ENCODE measurements at places on chromosomes 6 and 20. TPM values are rescaled to one million over a fixed set of nuclear protein-coding genes. Genes with fewer than 3 reads are reported as not detected.

DNA sequence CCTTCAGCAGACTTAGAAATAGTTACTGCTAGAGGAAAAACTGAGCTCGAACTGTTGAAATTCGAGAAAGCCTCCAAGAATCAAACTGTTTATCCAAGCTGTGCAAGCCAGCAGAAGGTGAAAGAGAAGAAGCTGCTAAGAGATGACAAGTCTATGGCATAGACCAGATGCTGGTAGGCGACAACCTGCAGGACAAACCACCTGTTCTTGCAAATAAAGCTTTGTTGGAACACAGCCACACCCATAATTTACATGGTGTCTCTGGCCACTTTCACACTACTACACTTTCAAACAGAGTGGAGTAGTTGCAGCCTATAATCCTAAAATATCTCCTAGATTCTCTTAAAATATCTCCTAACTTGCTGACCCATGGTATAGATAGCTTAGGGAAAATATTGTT, 33.3 kb downstream of the TNFRSF21 start:
- DNase-seq: no peak

DNA sequence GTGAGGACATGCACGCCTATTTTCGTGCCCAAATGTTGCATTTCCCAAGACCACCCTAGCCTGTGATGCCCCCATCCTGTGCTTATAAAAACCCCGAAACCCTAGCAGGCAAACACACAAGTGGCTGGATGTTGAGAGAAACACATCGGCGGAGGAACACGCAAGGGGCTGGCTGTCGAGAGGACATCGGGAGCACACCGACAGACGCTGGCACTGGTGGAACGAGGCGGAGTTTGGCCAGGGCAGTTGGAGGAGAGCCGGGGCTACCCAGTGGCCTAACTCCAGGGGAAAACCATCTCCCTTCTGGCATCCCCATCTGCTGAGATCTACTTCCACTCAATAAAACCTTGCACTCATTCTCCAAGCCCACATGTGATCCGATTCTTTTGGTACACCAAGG, 225.9 kb upstream of the GRIK2 start:
- DNase-seq: no peak

DNA sequence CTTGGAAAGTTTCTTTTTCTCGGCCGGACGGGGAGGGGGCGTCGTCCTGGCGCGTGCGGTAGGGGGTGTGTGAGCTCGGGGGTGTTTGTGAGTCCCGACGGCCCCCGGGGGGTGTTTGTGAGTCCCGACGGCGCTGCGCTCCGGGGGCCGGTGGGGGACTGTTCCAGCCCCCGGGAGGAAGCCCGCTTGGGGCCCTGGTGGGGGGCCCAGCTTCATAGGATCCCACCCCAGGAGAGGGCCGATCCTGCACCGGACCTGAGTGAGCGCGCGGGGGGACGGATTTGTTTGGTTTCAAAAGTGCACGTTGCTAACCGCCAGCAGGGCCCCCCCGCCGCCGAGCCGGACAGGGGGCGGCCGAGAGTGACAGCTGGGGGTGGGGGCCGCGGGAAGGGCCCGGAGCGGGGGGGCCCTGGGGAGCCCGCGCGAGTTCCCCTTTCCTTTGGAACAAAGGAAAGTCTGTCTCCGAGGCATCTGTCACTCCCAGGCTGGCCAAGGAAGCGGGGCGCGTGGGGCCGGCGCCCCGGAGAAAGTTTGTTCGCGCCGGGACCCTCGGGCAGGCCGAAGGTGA, 485 bp downstream of the TGIF2 start:
- DNase-seq: peak; percentile 41

- no peak for DNase-seq
Measured at GRCh38 chr20:47080365-47080764, 185.7 kb downstream of the EYA2 start.

- DNase-seq: no peak
Measured at GRCh38 chr6:52650941-52651340, 20.0 kb upstream of the TMEM14A start.

GRCh38 chr6:38011937-38012336, 192.4 kb downstream of the ZFAND3 start:
- no peak for DNase-seq

DNA sequence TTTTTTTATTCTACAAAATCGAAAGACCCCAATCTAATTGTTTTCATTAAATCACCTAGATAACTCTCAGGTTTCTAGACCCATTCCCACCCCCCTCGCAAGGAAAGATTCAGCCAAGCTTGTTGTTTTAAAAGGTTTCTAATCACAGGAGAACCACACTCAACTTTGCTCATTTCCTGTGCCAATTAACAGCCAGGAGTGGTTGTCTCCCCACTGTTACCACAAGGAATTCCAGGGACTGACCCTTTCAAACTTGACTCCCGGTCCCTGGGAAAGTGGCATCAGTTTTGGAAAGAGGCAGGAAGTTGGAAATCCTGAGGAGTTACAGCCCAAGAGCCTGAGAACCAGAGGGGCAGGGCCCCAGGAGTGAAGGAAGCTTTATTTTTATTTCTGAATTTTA, 561.3 kb upstream of the JAG1 start:
- DNase-seq: no peak

GRCh38 chr6:13383328-13384163, 55.2 kb upstream of the TBC1D7 start:
- DNase-seq: no peak

DNA sequence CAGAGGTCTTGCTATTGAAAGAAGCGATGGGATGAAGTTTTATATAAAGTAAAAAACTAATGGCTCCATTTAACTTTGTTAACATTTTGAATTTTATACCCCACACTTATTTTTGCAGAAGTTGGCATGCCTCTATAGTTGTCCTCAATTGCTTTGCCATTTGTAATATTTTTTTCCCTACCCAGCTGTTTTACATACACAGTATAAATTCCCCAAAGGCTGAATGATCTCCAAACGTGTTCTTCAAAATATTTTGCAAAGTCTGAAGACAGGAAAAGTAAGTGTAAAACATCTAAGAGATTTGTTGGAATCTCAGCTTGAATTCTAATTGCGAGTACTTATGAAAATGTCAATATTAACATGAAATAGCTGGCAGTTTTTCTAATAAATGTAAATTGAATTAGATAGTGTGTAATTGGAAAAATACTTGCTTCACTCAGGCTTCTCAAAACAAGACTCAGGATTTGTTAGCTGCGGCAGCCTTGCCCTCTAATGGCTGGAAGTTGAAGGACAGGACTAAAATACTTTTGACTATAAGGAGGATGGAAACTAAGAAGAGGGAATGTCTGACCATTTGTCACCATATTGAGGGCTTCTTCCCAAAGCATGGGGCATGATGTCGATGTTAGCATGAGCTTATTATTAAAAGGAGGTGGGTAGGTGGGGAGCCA, 226.8 kb downstream of the UST start:
- DNase-seq: no peak

DNA sequence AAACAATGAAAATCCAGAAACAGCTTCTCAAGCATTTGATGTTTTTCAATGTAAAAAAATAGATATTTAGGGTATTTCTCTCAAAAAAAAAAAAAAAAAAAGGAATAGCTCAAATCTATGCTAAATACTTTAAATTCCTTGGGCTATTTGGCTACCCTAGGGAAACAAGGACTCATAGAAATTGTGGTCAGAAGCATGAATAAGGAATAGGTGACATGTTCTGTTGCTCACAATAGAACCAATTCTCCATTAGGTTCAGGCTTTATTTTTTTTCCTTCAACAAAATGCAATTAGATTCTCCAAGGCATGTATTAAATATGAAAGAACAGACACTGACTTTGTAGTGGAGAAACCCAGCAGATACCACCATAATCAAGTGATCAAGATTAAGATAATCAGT, 904.3 kb upstream of the FLRT3 start:
- DNase-seq: no peak

DNA sequence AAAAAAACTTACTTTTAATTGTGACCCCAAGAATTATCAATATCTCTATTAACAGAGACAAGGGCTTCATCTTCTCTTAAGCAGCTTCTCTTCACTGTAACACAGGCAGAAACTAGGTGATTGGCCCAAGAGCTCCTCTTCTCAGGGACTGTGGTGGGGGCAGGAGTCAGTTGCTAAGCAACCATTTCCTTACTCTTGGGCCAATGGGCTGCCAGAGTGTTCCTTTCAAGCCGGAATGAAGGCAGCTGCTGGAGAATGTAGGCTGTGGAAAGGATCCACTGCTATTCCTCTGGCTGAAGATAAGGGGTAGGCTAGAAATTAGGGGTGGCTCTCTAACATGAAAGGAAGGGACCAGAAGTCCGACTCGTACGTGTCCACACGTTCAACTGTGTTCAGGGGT, at the start of gene SEL1L2:
TSS of gene SEL1L2 (minus strand) at position 150 of the 400 bp plus-strand sequence. CDS start at position 70, 80 bp downstream.
- DNase-seq: no peak

DNA sequence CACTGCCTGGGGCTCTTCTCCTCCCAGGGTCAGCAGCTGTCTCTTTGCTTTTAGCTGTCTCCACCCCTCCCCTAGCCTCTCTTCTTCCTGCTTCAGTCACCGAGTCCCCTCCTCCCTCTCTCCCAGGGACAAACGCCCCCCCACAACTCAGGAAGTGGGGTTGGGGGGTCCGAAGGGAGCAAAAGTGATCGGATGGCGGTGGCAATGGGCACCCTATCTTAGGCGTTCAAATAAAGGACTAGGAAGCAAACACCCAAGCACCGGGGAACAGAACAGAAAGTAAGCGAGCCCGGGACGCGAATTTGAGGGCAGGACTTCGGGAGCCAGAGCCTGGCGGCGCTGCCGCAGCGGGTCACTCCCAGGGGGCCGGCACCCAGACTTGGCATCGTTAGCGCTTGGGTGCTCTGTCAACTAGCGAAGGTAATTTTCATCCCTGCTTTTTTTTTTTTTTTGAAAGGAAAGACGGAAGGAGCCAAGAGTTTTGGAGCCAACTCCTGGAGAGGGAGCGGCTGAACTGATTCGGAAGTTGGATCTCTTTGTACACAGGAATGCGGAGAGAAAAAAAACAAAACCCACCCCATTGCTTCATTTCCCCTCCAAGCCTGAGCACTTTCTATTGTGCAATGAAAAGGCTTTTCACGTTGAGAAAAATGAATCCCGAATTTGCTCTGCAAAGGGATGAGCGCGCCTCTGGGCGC, 815 bp upstream of the ITPR3 start:
- DNase-seq: peak; percentile 49

DNA sequence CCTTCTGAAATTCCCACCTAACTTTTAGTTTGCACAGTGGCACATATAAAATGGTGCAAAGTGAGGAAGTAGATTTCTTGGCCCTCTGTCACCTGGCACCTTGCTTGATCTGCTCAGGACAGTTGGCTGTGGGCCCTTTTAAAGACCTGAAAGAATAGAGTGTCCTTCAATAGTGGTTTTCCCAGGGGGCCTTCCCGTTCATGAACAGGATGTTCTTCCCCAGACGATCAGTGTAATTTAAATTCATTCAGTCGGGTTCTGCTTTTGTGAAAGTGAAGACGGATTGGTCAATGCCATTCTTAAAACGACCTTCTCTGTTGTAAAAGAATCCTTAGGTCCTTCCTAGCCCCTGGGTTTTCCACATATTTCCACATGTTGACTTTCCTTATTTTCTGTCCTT, 178.5 kb downstream of the SASH1 start:
- DNase-seq: no peak

- no peak for DNase-seq
Measured at GRCh38 chr6:47785182-47785581, 3.4 kb downstream of the OPN5 start.

DNA sequence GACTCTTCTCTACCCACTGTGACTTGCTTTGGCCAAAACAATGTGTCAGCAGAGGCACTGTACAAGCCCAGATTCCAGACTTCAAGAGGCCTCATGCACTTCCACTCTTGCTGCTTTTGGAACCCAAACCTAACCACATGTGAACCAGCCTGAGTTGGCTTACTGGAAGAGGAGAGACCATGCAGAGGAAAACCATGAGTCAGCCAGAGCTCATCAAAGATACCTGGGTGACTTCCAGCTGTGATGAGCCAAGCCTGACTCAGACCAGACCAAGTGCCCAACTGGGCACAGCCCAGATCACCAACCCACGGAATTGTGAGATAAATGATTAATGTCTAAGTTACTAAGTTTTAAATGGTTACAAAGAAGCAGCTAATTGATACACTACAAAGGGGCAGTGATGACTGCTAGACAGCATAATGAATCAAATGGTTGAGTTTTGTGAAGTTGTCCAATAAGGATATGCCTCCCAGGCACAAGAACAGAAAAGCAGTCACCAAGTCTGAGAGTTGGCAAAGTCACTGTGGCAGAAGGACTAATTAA, 16.2 kb upstream of the BEND6 start:
- DNase-seq: peak; percentile 54

GRCh38 chr6:131729550-131729949, 18.7 kb upstream of the CTAGE9 start:
- DNase-seq: no peak

- DNase-seq: no peak
Measured at GRCh38 chr6:140718021-140718420, 1343.6 kb upstream of the CITED2 start.

GRCh38 chr6:139613496-139613895, 239.0 kb upstream of the CITED2 start:
- DNase-seq: no peak

GRCh38 chr6:87124074-87124473, 29.2 kb upstream of the CGA start:
- no peak for DNase-seq

DNA sequence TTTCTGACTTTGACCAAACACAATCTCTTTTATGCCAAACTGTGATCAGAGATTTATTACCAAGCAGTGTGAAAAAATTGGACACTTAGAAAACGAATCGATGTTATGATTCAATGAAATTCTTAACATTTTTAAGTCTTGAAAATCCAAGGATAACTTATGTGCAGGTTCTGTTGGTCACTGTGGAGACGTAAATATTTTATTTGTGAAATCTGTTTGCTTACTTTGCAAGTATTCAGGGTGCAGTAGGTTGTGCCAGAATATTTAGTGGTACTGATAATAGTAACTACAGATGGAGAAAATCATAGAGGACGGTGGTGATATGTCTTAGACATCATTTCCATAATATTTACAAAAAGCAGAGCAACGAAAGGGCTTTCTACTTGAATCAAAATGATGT, 97.3 kb downstream of the BMP2 start:
- DNase-seq: no peak

The FAM162B gene
- 5.2 TPM for total RNA-seq

The PSMB9 gene
- total RNA-seq: 18.6 TPM

The GPX5 gene
- total RNA-seq: not detected

The OR2B6 gene
- total RNA-seq: not detected

The CFB gene
- total RNA-seq: 113 TPM

The FRK gene
- 4.8 TPM for total RNA-seq

The CNR1 gene
- total RNA-seq: 3.8 TPM

The SLPI gene
- total RNA-seq: 86.7 TPM

Measured in left cardiac atrium (tissue), 4 donors.